Stimulated activated CD8-positive, alpha-beta memory T cell treated with anti-CD3 and anti-CD28 coated beads, Interleukin-15, amount 100 ng/mL, for 1 hour (primary cell): ENCODE measurements at places on chromosomes 2 and 18.

GRCh38 chr2:241950413-241951315 is 81.1 kb downstream of the RTP5 start:
- DNase-seq = peak; percentile 41

- no peak for DNase-seq
Observed at GRCh38 chr2:197414515-197414914, 20.3 kb downstream of the SF3B1 start.

DNA sequence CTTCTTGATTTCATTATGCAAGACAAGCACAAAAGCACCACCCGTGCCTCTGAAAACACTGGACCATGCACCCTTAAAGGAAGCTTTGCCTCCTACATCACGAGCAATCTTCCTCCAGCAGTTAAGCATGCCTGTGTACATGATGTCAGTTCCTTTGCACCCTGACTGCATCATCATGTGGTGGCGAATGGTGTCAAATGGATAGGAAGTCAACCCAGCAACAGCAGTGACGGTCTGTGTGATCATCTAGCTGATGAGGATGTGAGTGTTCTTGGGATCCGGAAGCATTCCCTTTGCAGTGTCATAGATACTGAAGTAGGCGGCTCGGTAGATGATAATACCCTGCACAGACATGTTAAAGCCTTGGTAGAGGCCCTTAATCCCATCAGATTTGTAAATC is 240.7 kb upstream of the FAM98A start:
- DNase-seq = no peak

DNA sequence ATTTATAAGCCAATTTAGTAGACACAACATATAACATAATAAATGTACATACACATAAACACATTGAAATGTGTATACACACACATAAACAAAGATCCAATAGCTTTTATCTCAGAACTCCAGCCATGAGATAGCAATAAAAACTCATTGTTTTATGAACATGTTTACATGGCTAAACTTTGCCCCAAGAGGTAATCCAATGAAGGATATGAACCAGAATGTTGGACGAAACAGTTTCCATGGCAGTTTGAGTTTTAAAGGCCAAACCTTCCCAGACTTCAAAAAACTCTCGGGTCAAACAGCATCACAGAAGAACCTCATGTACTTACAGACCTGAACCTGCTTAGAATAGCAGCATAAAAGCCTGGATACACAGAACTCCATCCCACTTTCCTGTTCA is 97.2 kb upstream of the WDR75 start:
- DNase-seq = no peak

GRCh38 chr18:78978349-78979055 is 1.1 kb upstream of the SALL3 start:
- no peak for DNase-seq

- no peak for DNase-seq
Observed at GRCh38 chr2:7024261-7024660, 107.0 kb downstream of the RNF144A start.

DNA sequence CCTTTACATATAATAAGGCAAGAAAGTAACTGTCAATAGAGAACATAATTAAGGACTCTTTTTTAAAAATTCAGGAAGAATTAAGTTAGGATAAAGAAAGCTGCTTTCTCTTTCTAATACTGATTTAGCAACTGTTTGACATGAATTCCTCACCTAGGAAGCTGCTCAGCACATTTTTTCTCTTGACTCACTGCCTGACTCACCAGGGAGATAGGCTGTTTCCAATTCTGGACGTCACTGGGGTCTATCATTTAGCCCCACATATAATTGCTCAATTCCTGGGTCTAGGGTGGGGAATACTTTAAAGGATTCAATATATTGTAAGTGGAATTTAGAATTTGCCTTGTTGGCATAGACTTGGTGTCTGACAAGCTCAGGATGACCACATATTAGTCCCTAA is 50.8 kb upstream of the UGP2 start:
- no peak for DNase-seq

GRCh38 chr2:15965564-15966019 is 25.2 kb downstream of the MYCN start:
- peak; percentile 4 for DNase-seq

GRCh38 chr2:101844055-101844635 is 146.6 kb downstream of the MAP4K4 start:
- DNase-seq = no peak

DNA sequence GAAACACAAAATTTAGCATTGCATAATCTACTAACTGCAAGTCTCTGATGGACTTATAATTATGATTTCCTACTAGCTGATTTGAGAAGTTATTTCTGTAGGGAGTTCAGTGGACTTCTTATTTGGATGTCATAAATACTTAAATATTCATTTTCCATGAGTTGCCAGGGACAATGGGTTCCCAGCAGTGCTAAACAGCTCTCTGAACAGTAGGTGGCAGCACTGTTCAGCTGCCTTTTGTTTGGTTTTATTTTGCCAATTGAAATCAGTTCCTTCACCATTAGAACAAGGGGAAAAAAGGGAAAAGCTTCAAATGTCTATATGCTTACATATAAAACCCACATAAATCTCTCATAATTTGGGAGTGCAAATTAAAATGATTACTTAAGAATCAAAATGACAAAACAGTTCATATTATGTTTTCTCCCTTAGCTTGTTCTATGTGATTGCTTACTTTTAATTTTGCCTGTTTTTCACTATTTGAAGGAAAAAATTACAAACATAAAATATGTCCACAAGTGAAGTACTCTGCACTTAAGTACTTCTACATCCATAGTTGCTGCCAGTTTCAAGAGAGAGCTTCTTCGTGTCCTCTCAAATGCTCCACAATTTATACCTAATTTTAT is 898.9 kb downstream of the CPS1 start:
- DNase-seq = no peak
